ENCODE measurements at places on chromosomes 1 and 21.

DNA sequence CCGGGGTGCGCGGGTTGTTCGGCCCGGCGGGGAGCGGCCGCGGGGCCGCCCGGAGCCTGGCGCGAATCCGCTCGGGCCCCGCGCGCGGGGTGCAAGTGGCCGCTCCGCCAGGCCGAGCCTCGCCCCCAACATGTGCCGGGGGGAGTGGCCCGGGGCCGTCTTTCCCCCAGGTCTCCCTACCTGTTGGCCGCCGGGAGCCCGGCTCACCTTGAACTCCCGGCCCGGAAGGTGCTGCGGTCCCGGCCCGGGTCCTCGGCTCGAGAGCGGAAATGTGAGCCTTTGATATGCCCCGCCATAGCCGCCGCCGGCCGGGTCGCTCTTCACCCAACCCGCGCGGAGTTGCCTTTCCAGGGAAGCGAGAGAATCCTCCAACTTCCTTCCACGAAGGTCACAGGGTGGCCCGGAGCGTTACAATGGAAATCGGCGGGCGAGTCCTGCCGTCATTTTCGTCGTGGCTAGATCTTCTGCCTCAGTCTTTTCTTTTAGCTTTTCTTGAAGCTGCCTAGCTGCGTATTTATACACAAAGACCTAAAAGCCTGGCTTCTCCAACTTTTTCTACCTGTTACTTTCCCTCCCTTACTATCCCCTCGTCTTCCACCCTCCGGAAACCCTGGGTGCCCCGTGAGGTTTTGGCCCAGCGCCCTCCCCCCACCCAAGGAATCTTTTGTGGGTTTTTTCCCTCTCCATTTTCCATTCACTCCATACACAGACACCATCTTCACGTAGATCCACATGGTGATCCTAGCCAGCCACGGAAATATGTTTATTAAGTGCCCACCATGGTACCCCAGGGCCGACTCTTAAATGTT lies 867 bp downstream of the PTGFRN start:
- DNase-seq: no peak

GRCh38 chr1:14027099-14027498 lies 327.1 kb downstream of the PRDM2 start:
- no peak for DNase-seq

DNA sequence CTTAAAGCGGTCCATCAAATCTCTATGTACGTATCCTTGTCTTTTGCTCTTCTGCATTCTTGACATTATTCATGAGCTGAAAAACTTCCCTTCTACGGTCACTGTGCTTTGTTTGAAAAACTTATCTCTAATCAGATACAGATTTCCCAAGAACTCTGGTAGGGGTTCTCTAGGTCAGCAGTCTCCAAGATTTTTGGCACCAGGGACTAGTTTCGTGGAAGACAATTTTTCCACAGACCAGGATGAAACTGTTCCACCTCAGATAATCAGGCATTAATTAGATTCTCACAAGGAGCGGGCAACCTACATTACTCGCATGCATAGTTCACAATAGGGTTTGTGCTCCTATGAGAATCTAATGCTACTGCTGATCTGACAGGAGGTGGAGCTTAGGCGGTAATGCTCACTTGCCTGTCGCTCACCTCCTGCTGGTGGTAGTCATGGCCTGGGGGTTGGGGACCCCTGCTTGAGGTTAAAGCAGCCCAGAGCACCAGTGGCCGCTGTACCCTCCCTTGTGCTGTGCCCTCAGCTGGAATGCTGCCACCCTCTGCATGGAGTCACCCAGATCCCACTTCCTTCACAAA lies 30.8 kb downstream of the AK2 start:
- no peak for DNase-seq

DNA sequence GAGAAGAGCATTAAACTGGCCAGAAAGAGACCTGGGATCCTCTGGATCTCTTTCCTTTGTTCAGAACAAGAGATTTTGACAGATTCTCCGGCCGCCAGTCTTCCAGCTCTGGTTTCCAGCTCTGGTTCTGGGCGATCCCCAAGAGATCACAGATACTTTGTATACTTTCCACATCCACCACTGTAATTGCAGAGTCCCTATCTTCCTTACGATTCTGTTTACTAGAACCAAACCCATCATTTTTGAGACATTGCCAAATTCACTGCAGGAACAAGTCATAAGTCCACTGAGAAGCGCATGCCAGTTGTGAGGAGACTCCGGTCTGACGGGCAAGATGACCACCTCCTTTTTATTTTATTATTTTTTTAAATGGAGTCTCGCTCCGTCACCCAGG lies 505.2 kb downstream of the SMYD3 start:
- no peak for DNase-seq

DNA sequence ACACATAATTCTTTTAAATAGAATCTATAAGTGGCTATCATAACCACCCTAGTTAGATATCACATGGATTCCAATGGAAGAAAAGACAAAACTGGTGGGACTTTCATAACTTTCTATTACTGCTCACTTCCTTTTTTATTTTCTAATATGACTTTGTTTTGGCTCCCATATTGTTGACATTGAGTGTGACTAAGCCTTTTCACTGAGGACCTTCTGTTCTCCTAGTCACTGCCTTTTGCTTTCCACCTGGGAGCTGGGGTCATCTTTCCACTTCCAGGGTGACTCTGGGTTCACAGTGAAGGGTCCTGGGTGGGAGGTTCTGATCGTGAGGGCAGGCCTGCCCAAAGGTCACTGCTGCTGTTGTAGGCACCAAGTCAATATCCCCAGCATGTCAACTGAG lies 275.8 kb downstream of the TGFB2 start:
- DNase-seq: no peak

- no peak for DNase-seq
Observed at GRCh38 chr1:34713443-34713842, 41.4 kb upstream of the GJB5 start.

DNA sequence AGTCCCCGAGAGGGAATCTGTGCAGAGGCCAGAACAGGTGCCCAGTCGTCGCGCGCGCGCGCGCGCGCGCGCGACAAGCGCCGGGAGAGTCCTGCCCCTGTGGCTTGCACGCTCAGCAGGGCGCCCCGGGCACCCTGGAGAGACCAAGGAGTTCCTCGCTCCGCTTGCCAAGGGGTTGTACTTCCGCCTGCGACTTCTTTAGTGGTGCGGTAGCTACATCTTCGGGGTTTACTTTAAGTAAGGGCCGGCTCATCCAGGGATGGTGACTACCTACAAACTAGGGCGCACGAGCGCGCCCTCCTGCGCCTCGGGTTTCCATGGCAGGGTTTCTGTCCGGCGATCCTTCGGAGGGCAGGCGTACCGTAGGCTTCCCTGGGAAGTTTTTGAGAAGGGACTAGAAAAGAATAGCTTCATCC lies 1.4 kb downstream of the LHX4 start:
- DNase-seq: no peak

GRCh38 chr1:67347688-67348472 lies 40.2 kb downstream of the IL12RB2 start:
- DNase-seq: no peak

DNA sequence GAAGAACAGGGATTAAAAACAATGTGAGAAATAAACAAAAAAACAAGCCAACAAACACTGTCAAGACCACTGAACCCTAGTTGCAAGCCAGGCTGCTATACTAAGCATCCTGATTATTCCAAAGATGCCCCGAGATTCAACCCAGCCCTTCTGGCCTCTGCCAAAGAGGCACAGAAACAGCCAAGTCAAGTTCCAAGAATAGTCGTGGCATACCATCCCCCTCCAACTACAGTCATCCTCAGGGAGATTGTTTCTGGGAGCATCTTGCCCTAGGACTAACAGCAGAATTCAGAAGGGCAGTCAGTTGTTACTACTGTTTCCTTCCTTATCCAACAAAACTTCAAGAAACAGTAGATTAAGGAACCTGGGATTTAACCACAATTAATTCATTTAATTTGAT lies 52.3 kb downstream of the ABL2 start:
- DNase-seq: no peak

DNA sequence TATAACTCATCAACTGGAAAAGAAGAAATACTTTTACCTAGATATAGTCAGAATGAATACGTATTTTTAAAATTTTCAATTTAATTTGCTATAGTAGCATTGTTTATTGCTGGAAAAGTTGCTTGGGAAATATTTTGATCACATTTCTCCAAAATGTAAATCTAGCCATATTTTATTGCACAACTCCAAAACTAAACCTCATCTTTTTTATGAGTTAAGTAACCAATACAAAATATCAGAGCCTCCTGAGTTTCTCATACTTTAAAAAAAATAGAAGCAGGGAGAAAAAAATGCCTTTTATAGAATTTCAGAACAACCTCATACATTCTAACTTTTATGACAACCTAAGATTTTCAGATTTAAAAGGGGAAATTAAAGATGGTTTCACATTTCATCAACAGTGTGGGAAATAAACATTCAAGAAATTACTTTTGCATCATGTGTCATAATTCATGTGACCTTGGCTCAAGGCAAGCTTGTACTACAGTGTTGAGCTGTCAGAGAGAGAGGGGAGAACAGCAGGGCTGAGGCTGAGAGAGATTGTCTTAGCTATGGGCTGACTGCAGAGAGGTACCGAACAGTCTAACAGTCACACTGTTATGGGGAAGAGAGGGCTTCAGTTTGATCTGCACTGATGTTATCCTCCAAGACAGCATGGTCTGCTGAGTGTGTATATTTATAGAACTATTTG lies 519.0 kb downstream of the LTN1 start:
- DNase-seq: no peak

DNA sequence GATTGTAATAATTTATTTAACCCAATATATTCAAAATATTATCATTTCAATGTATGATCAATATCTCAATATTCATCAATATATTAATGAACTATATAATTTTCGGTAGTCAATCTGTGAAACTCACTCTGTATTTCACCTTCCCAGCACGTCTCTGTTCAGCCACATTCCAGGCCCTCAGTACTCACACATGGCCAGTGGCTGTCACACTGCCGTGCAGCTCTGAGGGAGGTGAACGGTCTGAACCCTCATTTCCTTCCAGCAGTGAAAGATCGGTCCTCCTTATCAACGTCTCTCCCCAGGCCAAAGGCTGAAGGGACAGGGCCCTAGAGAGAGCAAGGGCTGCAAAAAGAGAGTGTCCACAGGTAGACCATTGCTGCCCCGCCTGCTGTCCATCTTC lies 39.5 kb upstream of the ZNF124 start:
- DNase-seq: no peak
